Activated CD4-positive, CD25-positive, alpha-beta regulatory T cell treated with anti-CD3 and anti-CD28 coated beads, Interleukin-2, amount 50 U/mL, for 16 hours (primary cell): ENCODE measurements at places on chromosomes 6 and 20.

DNA sequence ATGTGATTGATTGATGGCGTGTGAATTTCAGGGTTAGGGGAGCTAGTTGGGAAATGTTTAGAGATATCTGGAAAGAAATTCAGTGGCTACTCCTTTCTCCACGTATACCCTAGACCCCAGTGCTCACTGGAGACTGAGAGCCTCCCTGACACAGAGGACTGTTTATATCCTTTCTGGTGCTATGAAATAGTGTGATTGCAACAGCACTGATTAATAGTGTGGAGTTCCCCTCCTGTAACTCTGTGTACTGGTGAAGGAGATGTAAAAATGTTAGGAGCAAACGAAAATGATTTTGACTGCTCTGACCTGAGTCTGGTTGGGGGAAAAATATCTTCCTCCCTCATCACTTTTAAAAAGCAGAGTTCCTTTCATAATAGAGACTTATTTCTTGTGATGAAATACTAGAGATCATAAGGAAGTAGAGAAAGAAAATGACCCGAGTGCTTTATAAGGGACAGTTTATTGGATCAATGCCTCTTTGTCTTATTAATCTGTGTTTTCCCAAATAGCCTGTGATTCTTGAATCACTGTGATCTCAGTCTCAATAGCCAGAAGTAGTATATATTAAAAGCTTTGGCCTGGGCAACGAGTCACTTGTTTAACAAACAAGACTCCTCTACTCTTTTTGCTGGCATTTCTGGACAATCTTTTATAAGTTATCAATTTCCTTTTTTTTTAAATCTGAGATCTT lies 92.3 kb downstream of the RNF182 start:
- no peak for DNase-seq

DNA sequence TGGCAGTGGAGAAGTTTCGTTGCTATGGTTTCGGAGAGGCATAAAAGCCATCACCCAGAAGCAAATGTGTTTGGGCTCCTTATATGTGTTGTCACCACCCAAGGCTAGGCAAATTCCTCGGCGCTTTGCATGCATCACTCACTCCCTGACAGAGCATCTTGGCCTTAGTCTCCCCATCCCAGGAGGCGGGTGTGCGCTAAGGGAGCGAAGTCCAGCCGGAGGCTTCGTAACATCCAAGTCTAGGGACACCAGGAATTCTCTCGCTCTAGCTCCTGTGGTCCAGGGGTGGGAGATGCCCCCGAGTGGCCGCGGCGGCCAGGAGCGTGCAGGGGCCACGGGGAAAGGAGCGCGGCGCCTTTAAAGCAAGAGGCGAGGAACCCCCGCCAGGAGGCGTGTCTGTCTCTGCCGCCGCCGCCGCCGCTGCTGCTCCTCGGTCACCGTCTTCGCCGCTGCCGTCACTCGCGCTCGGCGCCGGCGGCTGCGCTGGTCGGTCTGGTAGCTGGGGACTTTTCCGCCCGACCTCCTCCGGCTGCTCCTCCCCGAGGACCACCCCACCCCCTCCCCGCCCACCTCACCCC lies at the start of gene GRIK2:
GRIK2 (plus strand) TSS at position 458 of the 578 bp plus-strand sequence.
- no peak for DNase-seq

GRCh38 chr6:44868910-44869309 lies 459.2 kb upstream of the RUNX2 start:
- no peak for DNase-seq

DNA sequence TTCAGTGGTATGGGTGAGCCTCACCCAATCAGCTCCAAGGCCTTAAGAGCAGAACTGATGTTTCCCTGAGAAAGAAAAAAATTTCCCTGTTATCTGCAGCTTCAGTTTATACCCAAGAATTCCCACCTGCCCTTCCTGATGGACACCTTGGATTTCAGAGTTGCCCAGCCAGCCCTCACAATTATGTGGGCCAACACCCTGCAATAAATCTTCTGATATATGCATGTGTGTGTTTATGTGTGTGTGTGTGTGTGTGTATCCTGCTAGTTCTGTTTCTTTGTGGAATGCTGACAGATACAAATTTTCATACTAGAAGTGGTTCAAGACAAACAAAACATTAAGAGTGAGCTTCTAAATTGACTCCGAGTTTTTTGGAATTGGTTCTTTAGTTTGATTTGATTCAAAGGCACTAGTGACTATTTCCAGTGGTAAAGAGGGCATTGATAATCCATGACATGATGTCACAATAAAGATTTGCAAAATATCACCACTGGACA lies 246.6 kb upstream of the BTBD3 start:
- no peak for DNase-seq

DNA sequence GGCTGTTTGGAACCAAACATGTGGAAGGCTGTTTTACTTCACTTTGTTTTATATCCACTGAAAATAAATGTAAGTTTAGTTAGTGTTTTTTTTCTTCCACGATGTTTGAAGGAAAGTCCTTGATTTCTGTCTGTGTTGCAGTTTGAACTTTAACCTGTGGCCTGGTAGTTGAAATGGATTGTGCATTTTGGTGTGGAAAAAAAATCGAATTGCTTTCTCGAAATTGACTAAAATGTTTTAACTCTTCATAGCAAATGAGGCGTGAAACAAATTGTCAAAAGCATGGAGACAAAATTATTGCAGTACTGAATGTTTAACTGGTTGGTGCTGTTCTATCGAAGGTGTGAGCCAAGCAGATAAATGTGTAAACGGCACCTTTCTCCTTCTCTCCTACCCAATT lies 24.5 kb downstream of the ARID1B start:
- no peak for DNase-seq

DNA sequence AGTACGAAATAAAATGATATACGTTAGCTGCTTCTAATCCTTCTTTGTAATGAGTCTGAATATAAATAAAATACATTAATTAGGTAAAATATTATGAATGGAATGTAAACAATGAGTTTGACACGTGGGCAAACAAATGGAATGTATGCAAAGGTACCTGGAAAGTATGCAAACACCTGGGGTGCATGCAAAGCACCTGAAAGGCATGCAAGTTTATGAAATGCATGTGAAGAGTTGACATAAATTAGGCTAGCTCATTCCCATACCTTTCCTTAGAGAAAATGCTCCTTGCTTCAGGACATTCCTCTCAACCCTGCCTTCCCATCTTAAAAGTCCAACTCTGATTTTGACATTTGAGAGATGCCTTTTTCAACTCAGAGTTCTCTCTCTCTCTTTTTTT lies 140.9 kb downstream of the EDN1 start:
- no peak for DNase-seq

- no peak for DNase-seq
Measured at GRCh38 chr20:53599378-53599777, 5.7 kb upstream of the ZNF217 start.

GRCh38 chr20:17417225-17417624 lies 114.0 kb downstream of the BFSP1 start:
- DNase-seq, result no peak

- DNase-seq, result no peak
Measured at GRCh38 chr6:70652216-70652615, 15.5 kb upstream of the SMAP1 start.

GRCh38 chr6:43052842-43053544 lies 658 bp downstream of the CUL7 start:
- no peak for DNase-seq

- no peak for DNase-seq
Measured at GRCh38 chr6:134115715-134116074, 63.3 kb upstream of the SLC2A12 start.

DNA sequence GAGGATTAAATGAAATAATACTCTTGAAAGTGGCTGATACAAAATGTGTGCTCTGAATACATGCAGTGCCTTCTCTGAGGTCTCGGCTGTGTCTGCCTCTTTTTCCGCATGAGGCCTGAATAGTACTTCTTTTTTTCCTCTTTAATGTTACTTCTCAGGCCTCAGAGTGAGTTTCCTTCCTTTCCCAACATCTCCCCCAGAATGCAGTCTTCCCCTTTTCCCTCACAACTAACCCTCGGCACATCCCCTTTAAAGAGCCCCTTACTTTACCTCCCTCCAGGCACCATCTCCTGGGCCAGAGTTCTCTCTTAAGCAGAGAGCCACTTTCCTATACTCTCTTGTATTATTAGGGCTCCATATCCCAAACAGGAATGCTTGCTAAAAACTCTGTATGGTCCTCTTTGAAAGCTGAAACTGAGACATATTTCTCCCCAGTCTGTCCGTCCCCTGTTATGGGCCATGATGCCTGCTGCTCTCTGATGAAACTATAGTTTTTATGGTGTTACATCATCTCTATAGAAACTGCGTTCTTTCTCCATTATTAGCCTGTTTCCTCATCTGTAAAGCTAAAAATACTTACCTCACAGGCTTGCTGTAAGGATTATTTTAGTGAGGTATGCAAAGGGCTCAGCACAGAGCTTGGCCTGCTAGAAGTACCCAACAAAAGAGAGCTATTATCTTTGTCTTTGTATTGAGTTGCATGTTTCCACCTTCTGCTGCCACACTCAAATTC lies 2.3 kb downstream of the PLAGL2 start:
- DNase-seq, result no peak

- no peak for DNase-seq
Measured at GRCh38 chr6:7687145-7688111, 38.5 kb upstream of the BMP6 start.

GRCh38 chr6:39282774-39283173 lies 31.4 kb downstream of the KCNK17 start:
- DNase-seq, result no peak

DNA sequence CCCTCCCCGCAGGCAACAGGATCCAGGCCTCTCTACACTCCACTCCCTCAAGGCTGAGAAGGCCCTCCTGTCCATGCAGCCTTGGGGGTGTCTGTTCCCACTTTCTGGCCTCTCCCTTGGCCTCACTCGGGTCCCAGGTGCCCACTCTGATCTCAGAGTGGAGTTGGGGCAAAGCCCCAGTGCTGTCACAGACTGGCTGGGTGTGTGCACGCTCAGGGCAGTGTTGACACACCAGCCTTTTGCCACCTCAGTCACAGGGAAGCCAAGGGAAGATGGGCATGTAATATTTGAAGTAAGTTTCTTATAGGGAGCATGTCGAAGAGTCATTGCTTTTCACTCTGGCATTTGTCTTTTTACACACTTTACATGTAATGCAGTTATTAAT lies 44.9 kb downstream of the HLA-DRA start:
- no peak for DNase-seq

DNA sequence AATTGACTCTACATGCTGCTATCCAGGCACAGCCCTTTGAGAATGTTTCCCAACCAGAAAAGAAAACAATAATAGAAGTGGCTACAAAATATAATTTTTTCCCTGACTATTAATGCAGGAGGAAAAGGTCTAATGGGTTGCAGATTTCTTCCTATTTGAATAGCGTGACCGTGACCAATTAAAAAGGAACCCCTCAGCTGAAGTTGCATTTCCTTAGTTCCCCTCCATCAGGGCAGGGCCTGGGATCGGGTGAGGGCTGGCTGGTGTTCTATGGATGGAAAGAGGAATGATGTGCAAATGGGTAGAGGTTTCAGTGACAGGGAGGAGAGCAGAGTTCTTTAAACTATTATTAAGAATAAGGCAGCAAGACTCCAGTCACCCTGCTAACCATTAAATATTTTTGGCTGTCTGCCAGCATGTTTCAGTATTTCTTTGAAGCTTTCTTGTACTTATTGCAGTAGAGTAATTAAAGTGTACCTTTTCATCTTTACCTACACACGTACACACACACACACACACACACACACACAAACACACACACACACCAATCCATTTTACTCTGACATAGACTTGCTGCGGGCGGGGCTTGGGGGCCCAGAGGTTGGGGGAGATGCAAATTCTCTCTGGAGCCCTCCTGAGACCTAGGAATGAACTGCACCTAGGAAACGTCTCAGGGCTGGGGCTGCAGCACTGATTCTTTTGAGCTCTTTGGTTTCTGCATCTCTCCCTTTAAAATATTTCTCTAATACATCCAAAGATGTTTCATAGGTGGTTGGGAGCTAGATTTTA lies 154.8 kb upstream of the SLC35B3 start:
- no peak for DNase-seq

- no peak for DNase-seq
Measured at GRCh38 chr6:74519163-74519562, 686.7 kb downstream of the COL12A1 start.

DNA sequence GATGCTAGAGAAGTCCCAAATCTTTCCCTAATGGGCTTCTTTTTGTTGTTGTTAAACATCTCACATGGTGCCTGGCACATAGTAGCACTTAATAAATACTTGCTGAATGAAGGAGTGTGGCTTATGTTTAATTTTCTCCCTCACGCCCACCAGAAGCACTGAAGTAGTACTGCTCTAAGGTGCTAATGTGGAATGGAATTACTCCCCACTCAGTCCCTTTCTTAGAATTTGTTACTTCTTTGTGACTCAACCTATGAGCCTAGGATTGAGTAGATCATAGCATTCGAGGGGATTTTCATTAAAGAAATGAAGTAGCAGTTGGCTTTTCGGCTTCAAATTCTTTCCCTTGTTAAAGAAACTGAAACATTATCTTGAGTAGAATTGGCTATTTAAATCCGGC lies 192.8 kb downstream of the CLIC5 start:
- no peak for DNase-seq

DNA sequence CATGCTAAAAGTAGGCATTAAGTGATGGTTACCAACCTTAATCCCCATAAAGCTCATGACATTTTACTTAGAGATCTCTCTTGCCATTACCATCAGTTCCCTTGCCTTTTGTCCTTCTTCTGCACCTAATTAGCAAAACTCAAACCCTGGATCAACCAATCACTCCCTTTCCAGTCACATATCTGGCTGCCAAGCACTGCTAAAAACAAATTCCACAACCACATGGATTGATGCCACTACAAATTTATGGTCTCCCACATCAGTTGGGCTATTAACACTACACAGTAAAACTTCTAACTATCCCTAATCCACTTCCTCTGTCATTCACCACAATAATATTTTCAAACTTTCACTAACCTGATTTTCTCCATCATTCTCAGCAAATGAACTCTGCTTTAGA lies 54.3 kb upstream of the RNF146 start:
- no peak for DNase-seq

DNA sequence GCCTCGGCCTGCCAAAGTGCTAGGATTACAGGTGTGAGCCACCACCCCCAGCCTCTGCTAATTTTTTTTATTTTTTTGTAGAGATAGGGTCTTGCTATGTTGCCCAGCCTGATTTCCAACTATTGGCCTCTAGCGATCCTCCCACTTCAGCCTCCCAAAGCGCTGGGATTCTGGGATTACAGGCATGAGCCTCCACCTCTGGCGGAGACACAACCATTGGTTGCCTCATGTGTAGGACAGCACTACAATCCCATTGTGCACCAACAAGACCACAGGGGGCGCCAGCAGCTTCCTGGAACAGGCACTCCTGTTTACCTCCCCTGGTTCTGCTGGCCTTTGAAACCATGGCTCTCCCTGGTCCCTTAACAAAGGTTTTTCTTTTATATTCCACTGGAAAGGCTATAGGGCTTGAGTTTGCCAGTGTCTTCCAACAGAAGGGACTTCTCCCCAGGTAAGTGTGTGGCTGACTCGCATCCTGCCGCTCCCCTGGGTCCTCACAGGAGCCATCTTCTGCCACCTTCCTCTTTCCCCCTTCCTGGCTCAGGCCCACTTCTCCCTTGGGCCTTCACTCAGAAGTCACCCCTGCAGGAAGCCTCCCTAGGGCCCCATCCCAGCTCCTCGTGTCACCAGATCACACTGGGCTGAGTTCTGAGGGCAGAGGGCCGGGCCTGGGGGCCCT lies 39.2 kb upstream of the TLDC2 start:
- no peak for DNase-seq
